ELF-1 (cell line): ENCODE measurements at places on chromosomes 4 and X.

- DNase-seq: no peak
Observed at GRCh38 chr4:81827577-81828202, 356.0 kb upstream of the RASGEF1B start.

DNA sequence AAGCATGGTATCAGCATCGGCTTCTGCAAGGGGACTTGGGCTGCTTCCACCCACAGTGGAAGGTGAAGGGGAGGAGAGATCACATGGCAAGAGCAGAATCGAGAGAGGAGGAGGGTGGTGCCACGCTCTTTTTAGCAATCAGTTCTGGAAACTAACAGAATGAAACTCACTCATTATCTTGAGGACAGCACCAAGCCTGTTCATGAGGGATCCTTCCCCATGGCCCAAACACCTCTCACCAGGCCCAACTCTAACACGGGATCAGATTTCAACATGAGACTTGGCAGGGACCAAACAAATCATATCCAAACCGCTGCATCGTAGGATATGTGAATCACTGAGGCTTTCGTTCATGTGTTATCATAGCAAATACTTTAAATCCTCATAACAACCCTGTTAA lies 125.5 kb downstream of the GPC3 start:
- no peak for DNase-seq

DNA sequence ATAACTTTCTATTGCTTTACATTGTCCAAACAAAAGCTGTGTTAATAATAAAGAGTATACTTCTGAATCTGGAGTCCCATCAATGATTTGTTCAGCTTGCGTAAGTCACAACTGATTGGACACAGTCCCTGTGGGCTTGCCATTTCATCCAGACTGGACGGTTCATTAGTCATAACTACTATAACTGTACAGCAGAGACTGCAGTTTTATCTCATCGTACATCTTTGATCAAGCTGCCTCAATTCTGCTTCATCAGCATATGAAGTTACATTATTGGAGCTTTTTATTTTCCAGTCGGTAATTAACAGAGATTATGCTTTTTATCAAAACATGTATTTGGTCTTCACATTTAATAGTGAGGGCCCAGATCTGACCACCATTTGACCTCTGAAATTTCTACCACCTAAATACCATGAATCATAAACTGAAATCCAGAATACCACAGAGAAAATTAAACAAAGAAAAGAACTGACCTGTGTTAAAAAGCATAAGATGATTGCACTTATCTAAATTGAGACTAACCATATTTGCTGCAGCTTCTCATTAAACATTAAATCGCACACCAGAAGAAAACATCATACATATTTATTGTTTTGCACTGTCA lies 12.5 kb upstream of the MAB21L2 start:
- no peak for DNase-seq

DNA sequence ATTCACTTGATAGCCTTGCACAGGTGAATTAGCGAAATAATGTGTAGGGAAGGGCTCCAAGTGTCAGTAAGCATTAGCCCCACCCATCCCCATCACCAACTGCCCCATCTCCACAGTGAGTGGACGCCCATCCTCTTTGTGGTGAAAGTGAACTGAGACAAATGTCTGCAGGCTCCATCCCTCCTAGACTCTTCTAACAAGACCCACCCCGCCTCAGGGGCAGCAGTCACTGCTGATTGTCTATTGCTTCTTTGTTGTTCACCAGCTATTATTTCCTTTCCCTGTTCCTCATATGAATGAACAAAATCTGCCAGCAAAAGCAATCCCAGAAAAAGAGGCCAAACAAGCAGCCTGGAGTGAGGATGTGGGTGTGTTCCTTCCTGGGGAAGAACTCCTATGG lies 96.4 kb downstream of the LDB2 start:
- no peak for DNase-seq

DNA sequence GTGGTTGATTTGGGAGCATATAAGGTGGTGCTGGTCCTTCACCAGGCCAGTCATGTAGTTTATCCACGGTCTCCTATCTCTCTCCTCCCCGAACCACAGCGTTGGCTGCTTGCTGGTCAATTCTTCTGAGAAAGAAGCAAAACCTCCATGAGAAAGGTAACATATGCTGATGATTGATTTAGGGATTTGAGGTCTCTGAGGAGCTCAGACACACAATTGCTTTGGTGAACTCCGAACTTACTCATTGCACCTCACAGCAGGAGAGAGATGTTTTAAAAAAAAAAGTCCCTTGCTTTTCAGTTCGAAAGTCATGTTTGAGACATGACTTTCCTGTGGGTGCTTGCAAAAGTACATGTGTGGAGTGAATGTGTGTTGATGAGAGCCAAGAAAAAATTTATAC lies 100.2 kb downstream of the TSPAN7 start:
- no peak for DNase-seq

- DNase-seq: no peak
Observed at GRCh38 chrX:18994713-18995112, 10.8 kb upstream of the PHKA2 start.

- no peak for DNase-seq
Observed at GRCh38 chr4:138852681-138853080, 162.9 kb upstream of the NOCT start.

DNA sequence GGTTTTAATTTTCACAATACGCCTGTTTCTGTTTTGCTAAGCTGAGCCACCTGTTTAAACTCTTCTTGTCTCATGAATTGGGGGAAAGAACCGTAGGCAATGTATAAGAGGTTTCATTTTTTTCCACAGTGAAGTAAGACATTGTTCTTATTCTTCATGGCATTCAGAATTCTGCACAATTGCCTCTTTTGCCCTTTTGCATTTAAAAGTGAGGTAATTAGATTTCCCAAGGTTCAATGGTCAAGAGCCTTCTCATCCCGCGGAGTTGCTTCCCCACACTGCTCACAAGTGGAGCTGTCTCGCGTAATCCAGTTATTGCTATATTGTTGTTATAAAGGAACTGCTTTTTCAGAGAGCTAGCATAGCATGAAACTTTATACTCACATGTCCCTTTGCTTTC lies 90.9 kb upstream of the SPRY1 start:
- DNase-seq: no peak

- no peak for DNase-seq
Observed at GRCh38 chr4:152197211-152197610, 338.7 kb downstream of the FBXW7 start.

DNA sequence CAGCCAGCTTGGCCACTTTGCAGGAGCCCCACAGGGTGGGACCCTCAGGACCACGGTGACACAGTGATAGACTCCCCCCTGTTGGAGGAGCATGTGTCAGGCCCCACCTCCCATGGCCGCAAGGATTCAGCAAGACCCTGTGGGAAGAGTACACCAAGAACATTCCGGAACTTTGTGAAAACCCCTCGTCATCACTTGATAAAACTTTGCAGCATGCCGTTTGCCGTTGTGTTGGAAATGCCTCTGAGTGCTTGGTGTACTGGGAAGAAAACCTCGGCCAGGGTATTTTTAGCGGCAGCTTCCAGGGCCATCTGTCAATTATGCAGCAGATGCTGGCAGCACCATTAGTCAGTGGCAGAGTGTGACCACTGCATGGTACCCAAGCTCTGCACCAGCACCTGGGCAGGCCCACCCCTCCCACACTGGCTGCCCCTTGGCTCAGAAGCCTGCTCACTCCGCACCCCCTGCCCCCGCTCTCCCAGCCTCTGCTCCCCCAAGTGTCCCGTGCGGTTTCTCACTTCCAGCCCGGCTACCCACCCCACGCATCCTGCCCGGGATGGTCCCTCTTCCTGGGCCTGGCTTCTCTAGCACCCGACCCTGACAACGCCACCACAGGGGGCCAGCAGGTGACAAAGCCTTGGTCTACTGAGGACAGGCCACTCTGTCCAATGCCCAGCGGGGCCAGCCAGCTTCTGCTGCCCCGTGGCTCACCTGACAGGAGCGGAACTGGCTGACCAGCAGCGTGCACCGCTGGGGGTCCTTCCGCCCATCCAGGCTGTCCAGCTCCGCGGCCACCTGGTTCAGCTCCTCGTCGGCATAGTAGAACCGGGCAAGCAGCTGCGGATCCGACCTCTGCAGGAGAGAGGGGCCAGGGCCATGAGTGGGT lies 65.0 kb downstream of the ZFYVE28 start:
- no peak for DNase-seq

GRCh38 chr4:69576251-69576877 lies 63.1 kb downstream of the UGT2A2 start:
- DNase-seq: no peak

- no peak for DNase-seq
Observed at GRCh38 chrX:12751887-12752286, 39.3 kb upstream of the PRPS2 start.

- no peak for DNase-seq
Observed at GRCh38 chr4:14749910-14750309, 252.4 kb upstream of the CPEB2 start.

GRCh38 chr4:16685536-16685935 lies 212.9 kb downstream of the LDB2 start:
- DNase-seq: no peak
